ENCODE measurements at places on chromosomes 6 and 20. TPM values are rescaled to one million over a fixed set of nuclear protein-coding genes. Genes with fewer than 3 reads are reported as not detected.
A peak's percentile ranks its signal among the peaks of the same experiment; 100 is the strongest.

NKAIN2 gene
- polyA plus RNA-seq, result 9.0 TPM

NRN1 gene
- polyA plus RNA-seq, result 22.6 TPM

- DNase-seq, result no peak
These were observed 11.0 kb downstream of the RIPOR2 start for GRCh38 chr6:24924580-24925356.

DNA sequence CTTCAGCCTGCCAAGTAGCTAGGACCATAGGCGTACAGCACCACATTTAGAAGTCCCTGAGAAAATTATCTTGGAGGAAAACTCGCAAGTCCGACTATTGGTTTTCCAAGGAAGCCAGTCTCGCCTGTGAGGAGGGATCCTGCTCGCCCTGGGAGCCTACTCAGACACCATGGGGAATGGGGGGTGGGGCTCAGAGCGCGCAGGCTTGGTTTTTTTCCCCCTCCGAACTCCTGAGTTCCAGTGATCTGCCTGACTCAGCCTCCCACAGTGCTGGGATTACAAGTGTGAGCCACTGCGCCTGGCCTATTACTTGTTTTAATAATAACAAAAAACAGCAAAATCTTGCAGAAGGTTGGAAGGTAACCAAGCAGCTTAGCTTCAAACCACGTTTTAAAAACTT, 153.7 kb downstream of the OR2B2 start:
- no peak for DNase-seq

DNA sequence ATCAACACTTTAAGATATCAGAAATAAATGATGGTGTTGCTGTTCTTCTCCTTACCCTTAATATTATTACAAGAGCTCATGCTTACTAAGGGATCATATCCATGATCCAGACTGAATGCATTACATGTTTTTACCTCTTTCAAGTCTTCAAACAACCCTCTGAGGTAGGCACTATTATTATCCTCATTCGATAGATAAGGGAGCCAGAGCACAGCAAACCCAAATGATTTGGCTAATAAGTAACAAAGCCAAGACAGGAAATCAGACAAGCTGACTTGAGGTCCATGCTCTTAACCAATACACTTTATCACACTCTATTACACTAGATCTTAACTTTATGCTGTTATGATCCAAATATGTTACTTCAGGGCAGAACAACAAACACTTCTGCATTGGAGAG, 145.9 kb downstream of the RALGAPA2 start:
- no peak for DNase-seq

DNA sequence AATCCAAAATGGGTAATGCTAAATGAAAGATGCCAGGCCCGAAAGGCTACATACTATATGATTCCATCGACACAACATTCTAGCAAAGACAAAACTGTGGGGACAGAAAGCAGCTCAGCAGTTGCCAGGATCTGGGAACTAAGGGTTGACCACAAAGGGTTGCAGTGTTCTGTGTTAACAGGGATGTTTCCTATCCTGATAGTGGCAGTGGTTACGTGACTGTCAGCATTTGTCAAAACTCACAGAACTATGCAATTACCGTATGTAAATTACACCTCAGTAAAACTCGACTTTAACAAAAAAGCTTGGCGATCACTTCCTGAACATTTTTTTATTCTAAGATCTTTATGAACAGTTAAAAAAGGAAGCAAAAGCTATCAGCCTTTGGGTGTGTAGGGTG, 83.9 kb downstream of the BANF2 start:
- DNase-seq, result no peak

DNA sequence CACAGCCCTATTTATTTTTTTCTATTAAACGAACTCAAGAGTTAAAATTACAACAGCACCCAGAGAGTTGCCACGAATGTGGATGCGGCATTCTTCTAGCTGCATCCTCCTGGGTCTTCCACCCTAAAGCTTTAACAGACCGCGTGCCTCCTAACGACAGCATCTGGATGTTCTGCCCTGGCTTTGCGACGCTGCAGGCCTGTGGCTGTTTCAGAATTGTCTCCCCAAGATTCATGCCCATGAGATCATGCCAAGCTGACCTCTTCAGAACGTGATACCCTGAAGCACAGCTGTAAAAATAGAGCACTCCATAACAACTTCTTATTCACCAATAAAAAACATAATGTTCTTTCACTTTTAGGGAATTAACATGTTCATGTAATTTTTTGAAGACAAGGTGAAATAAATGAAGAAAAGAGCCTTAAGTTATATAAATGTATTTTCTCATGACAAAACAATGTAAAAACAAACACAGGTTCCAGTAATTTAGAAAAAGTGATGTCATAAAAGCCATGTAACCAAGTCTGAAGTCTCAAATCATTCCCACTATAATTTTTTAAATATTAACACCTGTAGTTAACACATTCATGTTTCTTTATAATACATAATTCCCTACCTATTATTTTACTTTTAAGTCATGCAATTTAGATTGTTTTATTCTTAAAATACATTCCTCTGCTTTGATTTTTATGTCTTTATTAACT, 26.5 kb downstream of the HIVEP2 start:
- no peak for DNase-seq

DNA sequence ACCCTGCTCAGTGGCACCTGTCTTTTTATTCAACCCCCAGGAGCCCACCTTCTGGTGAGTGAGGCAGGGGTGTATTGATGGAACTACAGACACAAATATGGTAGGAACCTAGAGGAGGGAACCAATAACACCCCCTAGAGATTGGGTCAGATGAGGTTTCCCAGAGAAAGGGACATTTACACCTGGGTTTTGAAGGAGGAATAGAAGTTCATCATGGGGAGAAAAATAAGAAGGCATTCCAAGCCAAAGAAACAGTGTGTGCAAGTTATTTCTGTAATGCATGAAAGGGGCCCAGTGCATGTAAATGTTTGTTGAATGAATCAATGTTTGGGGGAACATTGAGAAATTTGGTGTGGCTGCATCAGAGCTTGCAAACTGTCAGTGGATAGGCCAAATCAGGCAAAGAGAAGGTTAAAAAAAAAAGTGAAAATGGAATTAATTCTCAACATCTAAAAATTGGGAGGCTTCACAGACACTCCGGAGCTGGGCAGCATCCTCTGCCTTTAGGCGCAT, 11.1 kb upstream of the KIAA1755 start:
- no peak for DNase-seq

DNA sequence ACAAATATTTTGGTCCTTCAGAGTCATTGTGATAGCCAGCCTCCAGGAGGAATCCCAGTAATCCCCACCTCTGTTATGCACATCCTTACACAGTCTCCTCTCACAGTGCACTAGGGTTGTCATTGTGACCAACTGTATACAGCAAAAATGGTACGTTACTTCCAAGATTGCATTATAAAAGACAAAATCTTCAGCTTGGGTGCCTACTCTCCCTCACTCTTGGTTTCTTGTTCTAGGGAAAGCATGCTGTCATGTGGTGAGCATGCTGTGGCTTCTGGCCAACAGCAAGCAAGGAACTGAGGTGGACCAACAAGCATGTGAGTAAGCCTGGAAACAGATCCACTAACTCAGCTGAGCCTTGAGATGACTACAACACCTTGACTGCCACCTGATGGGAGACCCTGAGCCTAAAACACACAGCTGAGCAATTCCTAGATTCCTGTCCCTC, 130.1 kb upstream of the DST start:
- DNase-seq, result peak; percentile 52

DNA sequence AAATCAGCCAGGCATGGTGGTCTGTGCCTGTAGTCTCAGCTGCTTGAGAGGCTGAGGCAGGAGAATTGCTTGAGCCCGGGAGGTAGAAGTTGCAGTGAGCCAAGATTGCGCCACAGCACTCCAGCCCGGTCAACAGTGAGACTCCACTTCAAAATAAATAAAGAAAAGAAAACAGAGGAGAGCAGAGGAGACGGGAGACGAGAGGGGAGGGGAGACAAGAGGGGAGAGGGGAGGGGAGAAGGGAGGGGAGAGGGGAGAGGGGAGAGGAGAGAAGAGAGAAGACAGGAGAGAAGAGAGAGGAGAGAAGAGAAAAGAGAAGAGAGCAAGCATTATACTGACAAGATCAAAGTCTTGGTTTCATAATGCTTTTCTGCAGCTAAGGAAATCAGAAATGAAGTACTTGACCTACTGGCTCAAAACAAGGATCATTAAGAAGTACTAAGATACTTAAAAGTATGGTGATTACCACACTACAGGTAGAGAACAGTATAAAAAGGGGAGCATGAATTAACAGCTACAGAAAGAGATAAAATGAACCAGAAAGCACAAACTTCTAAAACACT, 30.5 kb downstream of the FAM8A1 start:
- DNase-seq, result no peak

- DNase-seq, result no peak
These were observed 5.9 kb upstream of the CST7 start for GRCh38 chr20:24943196-24943595.

GRCh38 chr6:163200289-163200688, 214.2 kb upstream of the QKI start:
- peak; percentile 35 for DNase-seq

DNA sequence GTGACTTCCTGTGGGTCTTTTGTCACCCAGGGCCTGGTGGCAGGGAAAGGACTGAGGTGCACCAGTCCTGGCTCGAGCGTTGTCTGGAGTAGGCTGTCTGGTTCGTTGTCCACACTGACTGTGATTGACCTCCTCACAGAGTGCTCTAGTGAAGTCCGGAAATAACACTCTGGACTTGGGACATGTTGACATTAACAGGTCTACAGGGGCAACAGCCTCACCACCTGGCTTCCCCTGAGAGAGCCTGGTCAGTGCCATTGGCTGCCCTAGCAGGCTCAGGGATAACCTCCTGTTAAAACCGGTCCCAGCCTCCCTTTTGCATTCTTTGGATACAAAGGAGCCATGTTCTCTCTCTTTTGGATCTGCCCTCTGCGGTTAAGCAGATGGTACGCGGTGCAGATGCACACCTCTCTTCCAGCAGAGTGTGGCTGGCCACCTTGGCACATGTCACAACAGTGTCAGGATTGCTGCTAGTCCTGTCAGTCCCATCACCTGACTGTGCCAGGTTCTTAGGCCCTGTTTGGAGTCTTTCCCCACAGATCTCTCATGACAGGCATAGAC, 46.2 kb downstream of the CDS2 start:
- DNase-seq, result no peak

GRCh38 chr6:168555618-168556273, 114.8 kb downstream of the SMOC2 start:
- DNase-seq, result no peak

- no peak for DNase-seq
These were observed 112.2 kb upstream of the SULF2 start for GRCh38 chr20:47897461-47897860.

DNA sequence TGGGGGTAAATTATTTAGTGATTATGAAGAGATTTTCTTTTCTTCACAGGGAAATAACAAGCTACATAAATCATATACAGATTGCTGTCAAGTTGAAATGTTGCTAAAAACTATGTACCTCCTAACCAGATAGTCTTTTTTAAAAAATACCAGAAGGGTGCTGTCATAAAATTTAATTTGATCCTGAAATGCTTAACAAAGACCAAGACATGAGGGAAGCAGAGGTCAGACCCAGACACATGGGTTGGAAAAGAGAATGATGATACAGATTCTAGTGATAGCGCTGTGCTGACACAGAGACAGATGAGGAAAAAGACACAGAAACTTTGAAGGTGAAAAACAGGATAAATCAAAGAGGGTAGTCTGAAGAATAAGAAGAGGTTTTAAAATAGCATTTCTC, 573.1 kb downstream of the HACE1 start:
- no peak for DNase-seq

All from muscle of leg (tissue), 16 donors.